ENCODE measurements at places on chromosomes 5 and 9.
A peak's percentile ranks its signal among the peaks of the same experiment; 100 is the strongest.

DNA sequence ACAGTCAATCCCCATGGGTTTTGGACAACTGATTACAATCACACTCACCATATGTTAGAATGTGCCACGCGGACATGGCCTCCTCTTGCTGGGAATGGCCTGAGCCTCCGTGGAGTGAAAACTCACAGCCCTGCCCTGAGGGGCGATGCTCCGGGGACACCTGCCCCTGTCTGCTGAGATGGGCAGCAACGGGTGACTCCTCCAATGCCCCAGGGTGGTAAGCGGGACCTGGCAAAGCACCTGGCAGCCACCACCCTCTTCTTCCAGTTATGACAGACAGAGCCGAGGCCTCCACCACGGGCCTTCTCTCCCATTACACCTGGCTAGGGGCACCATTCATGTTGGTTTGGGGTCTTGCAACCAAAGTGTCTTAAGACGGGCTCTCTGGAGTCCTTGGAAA, 94.9 kb upstream of the COL5A1 start:
- DNase-seq, result no peak

- no peak for DNase-seq
Measured at GRCh38 chr9:94563548-94563947, 8.7 kb downstream of the PCAT7 start.

DNA sequence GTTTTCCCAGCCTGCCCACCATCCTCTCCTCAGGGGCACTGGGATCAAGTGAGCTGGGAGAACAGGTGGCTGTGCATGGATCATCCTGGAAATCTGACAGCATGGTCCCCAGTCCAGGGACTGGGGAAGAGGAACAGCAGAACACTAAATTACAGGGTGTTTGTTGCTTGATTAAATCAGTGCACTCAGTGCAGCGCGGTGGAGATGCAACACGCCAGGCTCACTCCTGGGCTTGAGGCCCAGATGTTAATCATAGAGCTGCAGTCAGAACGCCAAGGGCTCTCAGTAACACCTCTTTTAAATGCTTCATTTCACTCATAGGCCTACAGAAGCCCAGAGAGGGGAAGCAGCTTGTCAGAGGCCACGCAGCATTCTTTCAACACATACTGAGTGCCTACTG, 14.2 kb upstream of the LARP1 start:
- no peak for DNase-seq

DNA sequence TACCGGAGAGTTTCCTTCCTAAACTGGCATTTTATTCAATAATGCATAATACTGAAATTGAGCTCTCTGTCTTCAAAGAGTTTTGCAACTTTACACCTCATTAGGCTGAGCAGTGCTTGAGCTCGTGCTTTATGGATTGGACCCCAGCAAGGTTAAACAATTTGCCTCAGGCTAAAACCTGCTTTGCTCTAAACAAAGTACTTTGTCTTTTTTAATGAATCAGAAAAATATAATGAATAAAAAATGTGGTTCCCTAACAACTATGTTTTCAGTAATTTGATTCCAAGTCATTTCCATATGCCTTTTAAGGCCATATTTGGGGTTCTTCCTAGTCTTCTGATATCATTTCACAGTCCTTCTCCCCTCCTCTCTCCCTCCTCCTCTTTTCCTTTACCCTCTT, 20.0 kb downstream of the ZNF366 start:
- DNase-seq, result no peak

DNA sequence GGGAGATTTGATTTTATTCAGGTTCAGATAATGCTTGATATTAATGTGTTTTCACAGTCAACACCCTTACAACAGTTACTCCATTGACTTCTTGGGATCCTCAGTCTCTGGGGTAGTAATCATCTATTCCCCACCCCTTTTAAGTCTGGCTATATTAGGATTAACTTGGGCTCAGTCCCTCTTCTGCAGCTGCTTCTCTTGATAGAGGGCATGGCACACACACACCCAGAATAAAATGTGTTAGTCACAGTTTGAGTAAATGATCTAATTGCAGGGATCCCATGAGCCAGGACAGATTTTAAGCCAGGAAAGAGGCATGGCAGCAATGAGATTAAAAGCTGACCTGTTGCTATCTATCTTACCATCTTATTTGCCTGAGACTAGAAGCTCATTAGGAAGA, 53.7 kb upstream of the VLDLR start:
- DNase-seq, result no peak

DNA sequence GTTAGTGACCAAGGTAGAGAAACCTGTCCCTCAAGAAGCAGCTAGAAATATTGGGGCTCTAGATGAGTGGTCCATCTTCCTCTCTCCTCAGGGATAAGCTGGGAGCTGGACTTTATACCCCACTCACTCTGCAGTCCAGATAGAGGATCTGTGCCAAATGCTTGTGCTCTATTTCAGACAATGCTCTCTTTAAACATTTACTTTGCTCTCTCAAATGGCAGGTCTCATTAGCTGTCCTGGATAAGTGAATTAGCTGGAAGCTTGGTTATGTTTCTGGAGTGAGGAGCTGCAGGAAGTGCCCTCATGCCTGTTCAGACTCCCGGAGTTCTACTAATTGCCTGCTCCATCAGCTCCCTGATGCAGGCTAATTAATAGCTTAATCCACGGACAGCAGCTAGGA, 151.1 kb upstream of the CCDC152 start:
- no peak for DNase-seq

DNA sequence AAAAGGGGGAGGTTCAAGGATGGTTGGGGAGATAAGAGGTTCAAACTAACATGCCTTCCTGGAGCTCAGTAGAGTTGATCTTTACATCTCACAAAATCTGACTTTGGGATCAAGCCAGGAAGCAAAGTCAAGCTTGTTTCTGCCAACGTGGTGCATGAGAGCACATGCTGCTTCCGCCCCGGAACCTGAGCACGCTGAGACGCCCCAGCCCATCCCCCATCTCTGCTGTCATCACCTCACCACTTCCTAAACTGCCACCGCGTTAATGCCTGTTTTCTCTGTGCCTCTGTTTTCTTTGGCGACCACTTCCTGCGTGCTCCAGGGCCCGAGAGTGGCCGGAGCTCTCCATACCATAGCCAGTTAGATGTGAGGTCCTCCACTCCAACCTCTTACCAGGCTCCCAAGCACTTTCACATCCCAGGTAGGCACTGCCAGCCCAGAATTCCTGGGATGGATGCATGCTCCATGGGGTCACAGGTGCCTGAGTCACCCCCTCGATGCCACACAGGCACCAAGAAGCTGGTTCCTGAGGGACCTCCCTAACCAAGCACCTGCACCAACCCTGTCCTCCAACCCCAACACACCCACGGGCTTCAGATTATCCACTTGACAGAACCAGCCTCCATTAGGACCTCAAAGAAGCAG, 31.2 kb upstream of the AFAP1L1 start:
- DNase-seq, result peak; percentile 75

GRCh38 chr9:19176856-19177255, 49.6 kb upstream of the PLIN2 start:
- DNase-seq, result no peak

DNA sequence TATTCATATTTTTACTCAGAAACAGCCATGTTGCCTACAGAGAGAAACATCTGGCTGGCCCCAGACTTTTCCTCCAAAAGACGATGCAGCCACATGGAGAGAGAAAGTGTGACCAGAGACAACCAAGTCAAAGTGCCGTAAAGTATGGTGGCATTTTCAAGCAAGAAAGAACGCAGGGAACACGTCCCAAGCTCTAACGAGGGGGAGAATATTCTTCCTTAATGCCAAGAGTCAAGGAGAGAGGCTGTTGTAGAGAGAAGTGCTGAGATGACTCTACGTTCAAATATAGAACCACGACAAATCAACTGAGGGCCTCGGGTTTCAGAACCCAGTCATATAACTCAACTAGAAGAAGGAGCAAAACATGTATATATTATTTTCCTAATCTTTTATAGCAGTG, 55.9 kb downstream of the FNBP1 start:
- DNase-seq, result no peak

DNA sequence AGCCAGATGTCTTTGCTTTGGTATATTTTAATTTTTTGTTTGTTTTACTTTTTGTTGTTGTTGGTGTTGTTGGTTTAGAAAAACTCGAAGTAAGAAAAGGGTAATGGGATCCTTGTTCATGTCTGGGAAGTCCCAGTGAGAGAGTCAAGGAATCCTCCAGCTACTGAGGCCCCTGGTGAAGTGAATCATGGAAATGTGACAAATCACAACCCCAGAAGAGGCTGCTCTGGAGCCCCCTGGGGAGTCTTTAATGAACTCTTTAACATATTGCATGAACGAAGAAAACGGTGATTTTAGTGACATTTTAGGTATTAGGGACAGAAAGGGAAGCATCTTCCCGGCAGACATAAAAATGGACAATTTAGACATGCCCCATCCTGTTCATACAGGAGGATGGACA, 41.3 kb downstream of the TMEM174 start:
- no peak for DNase-seq

DNA sequence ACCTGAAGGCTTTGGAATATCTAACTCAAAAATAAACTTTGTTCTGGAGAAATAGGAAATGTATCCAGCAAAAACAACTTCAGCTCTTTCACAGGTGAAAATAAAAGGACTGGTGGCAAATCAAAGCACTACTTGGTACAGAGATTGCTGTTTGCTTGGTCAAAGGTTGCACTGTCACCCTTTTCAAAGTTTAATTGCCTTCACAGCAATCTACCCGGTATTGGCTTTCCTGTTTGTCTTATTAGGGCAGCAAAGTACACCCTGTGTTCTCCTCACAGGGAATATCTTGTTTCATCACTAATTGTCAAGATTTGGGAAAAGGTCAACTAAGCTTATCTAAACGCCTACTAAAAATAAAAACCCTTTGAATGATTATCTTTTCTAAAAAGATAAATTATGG, 214.1 kb upstream of the ADCY2 start:
- DNase-seq, result no peak

GRCh38 chr5:8611067-8611466, 742.1 kb downstream of the MTRR start:
- no peak for DNase-seq

GRCh38 chr5:118891252-118891651, 97.1 kb downstream of the DTWD2 start:
- no peak for DNase-seq

GRCh38 chr5:128782446-128782845, 182.8 kb upstream of the SLC27A6 start:
- no peak for DNase-seq

GRCh38 chr5:60685028-60685427, 14.9 kb downstream of the DEPDC1B start:
- no peak for DNase-seq

GRCh38 chr5:149217803-149218155, 53.9 kb upstream of the AFAP1L1 start:
- DNase-seq, result no peak

DNA sequence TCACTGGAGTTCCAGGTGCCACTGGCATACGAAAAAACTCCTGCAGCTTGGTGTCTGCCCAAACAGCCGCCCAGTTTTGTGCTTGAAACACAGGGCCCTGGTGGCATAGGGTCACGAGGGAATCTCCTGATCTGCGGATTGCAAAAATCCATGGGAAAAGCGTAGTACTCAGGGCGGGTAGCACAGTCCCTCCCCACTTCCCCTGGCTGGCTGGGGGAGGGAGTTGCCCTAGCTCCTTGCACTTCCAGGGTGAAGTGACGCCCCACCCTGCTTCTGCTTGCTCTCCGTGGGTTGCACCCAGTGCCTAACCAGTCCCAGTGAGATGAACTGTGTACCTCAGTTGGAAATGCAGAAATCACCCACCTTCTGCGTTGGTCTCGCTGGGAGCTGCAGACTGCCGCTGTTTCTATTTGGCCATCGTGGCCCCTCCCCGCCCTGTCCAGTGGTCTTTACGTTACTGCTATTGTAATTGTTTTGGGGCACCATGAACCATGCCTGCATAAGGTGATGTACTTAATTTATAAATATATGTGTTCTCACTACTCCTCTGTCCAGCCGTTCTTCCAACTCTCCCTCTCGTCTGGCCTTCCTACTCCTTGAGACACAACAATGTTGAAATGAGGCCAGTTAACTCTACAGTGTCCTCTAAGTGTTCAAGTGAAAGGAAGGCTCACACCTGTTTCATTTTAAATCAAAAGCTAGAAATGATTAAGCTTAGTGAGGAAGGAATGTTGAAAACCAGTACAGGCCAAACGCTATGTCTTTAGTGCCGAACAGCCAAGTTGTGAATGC, 65.9 kb downstream of the CCDC171 start:
- no peak for DNase-seq

- peak; percentile 96 for DNase-seq
Measured at GRCh38 chr5:123423278-123424149, at the start of gene CEP120. Gene CEP120, minus strand, starts transcription at chr5:123423403. Its CDS starts 405 bp downstream, at chr5:123422998.

DNA sequence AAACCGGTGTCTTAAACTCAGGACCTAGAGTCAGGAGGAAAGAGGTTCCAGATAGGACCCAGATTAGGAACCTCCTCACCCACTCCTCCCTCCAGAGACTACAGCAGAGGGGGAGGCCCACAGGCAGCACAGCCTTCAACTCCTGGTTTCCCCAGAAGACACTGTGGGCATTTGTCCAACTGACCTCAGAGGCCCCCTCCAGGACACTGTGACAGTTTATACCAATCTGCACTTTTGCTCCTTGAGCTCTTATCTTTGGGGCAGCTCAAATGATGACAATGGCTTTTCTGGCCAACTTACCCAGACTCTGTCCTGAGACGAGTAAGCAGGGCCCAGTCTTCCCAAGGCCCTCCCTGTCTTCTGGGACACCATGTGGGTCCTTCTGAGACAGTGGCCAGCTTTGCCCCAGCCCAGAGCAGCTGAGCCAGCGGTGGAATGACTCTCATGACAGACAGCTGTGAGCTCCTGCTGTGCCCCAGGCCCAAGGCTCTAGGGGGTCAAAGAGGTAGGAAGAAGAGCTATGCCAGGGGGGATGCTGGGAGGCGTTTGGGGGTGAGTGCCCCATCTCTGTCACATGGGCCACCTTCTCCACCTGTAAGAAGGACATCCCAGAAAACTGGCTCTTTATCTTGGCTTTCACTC, 14.3 kb downstream of the OR2V2 start:
- DNase-seq, result no peak

DNA sequence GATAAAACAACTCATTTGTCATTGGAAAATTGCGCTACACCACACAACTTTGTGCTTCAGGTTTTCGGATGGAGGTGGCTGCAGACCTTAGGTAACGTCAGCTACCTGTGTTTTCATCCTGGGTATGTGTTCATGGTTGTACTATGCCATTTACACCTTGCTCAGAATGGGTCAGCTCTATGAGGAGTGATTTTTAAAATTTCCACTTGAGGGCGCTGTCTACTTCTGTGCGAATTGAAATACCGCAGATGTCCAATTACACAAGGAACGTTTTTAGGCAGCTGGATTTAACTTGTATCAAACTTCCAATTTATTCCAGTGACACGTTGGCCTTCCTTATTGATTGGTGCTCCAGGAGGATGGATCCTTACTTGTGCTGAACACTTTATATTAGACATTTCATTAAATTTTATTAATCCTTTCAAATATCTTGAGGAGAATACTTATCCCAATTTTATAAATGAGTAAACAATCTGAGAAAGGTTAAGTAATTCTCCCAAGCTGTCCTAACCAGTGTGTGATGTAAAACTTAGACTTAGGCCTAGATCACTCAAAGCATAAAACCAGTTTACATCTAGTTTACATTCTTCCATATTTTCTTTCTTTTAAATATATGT, 23.4 kb downstream of the DMRTA1 start:
- no peak for DNase-seq

- no peak for DNase-seq
Measured at GRCh38 chr9:71884005-71884404, 27.0 kb downstream of the ABHD17B start.

- no peak for DNase-seq
Measured at GRCh38 chr9:14097215-14097614, 216.7 kb downstream of the NFIB start.
